ENCODE measurements at places on chromosomes 6 and 20.

DNA sequence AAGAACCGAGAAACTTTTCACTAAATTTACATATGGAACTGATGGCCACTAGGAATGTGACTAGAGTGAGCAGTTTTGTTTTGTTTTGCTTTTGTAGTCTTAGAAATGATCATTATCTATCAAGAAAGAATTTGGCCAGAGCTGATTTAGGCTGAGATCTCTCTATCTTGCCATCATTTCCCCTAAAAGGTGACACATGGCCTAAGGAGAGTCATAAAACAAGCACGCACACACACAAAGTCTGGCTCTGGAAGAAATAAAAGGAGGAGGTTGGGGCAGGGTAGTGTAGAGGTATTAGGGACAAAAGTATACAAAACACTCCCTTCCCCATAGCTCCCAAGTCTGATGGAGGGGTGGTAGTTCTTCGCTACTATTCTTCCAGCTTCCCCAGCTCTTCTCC is 56.4 kb downstream of the RIPOR2 start:
- no peak for DNase-seq

DNA sequence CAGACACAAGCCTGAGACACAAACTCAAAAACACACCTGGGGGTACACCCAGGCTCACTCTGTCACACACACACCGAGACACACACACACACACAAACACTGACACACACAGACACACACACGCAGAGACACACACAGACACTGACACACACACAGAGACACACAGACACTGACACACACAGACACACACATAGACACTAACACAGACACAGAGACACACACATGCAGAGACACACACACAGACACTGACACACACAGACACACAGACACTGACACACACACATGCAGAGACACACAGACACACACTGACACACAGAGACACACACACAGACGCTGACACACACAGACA is 14.4 kb upstream of the ABHD16B start:
- DNase-seq = no peak

DNA sequence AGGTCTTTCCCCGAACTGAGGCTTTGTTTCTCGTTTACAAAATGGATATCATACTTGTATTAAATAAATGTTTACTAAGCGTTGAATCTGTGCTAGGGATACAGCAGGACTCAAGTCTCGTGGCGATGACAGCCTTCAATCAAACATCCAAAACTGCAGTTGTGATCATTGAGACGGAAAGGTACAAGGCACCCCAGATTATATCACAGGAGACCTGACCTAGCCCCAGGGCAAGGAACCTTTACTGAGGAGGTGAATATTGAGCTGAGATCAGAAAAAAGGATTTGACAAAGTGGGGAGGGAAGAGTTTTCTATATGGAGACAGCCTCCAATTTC is 476 bp downstream of the AAR2 start:
- DNase-seq = no peak

- no peak for DNase-seq
Measured at GRCh38 chr20:2559279-2559626, 22.9 kb downstream of the TMC2 start.

GRCh38 chr20:59807909-59808728 is 125.3 kb downstream of the SYCP2 start:
- no peak for DNase-seq

DNA sequence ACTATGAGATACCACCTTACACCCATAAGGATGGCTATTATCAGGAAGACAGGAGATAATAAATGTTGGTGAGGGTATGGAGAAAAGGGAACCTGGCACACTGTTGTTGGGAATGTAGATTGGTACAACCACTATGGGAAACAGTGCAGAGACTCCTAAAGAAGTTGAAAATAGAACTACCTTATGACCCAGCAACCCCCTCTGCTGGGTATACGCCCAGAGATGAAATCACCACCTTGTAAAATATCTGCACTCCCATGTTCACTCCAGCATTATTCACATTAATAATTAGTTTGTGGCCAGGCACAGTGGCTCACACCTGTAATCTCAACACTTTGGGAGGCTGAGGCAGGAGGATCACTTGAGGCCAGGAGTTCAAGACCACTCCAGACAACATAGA is 26.8 kb downstream of the ZBTB9 start:
- no peak for DNase-seq

- peak; percentile 73 for DNase-seq
Measured at GRCh38 chr6:129671442-129672340, 38.3 kb downstream of the ARHGAP18 start.

GRCh38 chr20:52596256-52596655 is 375.9 kb upstream of the TSHZ2 start:
- no peak for DNase-seq

GRCh38 chr6:44255105-44255808 is 2.1 kb downstream of the SLC35B2 start:
- DNase-seq = peak; percentile 47

DNA sequence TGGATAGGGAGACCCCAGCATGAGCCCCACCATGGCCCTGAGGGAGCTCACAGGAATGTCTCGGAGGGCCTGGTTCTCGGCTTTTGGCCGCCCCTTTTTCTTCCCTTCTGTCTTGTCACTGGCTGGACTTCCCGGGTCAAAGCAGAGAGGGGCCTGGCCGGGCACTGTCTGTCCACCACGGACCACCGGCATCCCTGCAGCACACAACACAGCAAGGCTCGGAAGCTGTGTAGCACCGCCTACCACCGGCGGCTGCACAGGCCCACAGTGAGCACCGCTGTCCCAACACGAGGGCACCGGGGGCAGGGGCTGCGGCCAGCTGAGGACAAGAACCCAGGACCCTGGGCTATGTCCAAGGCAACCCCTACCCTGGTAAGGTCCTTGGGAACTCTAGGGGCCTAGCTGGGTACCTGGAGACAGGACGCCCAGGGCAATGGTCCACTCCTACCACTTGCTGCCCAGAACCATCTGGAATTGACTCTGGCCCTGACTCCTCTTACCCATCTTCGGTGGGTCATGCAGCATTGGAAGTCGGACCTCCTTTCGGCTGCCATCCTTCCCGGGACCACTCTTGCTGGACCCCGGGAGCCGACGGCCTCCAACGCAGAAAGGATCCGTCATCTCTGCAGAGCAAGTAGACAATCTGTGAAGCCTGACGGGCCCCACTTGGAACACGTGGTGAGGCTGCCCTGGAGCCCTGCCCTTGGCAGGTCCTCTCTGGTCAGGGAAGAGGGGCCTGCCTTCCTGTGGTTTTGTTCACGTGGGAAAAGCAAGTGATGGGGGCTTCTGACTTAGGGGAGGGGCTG is 2.2 kb downstream of the ZNF512B start:
- no peak for DNase-seq

GRCh38 chr20:62183426-62184142 is 756 bp downstream of the MTG2 start:
- no peak for DNase-seq

- no peak for DNase-seq
Measured at GRCh38 chr20:52231230-52231746, 39.7 kb upstream of the ZFP64 start.

GRCh38 chr6:130306377-130306776 is 59.4 kb upstream of the TMEM200A start:
- DNase-seq = no peak

DNA sequence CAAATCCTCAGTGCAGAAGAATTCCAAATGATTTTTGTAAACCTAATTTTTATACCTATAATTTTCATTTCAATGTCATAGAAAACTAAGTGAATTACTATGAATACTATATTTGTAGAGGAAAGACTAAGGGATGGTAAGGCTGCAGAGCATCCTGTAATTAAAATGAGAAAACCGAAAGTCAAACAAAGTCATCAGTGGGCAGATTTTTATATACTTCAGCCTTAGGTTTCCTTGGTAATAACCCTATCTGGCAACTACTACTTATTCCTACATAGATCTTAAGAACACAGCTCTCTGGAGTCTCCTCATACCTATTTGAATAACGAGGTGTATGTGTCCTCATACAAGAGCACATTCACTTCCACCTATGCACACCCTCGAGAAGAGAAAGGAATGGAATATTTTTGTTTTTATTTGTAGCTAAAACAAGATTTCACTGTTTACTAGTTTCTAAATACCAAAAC is 117.9 kb upstream of the SGK1 start:
- no peak for DNase-seq

GRCh38 chr6:45746046-45746445 is 269.6 kb downstream of the CLIC5 start:
- no peak for DNase-seq

GRCh38 chr6:79708095-79708791 is 77.1 kb downstream of the SH3BGRL2 start:
- DNase-seq = no peak

DNA sequence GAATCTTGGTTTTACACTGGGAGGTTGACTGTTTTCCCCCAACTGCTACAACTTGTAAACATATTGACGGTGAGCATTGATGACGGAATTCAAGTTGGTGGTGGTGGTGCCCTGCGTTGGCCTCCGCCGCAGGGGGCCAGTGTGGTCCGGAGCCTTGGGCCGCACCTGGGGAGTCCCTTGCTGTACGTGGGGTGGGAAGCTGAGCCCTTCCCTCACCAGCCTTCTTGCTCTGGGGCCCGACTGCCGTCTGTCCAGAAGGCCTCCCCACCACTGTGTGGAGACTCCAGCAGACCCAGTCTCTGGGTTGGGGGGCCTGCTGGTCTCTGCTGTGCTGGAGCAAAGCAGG is 11.4 kb downstream of the GATA5 start:
- DNase-seq = no peak

- peak; percentile 63 for DNase-seq
Measured at GRCh38 chr6:44593539-44593944, 206.0 kb downstream of the CDC5L start.

GRCh38 chr6:43873806-43874714 is 104.0 kb downstream of the VEGFA start:
- no peak for DNase-seq

- DNase-seq = no peak
Measured at GRCh38 chr20:48735112-48735511, 92.7 kb downstream of the PREX1 start.

DNA sequence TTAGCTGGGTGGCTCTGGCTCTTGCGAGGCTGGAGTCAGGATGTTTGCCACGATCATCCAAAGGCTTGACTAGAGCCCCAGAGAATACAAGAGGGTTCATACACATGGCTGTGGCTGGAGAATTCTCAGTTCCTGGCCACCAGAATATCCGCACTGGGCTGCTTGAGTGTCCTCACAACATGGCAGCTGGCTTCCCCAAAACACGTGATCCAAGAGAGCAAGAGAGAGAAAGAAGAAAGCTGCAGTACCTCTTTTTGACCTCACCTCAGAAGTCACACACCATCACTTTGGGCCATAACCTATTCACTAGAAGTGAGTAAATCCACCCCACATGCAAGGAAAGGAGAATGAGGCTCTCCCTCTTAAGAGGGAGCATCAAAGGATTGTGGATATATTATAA is 21.5 kb upstream of the BPIFB1 start:
- no peak for DNase-seq

All from activated naive CD4-positive, alpha-beta T cell treated with Interleukin-2 at 50 U/mL for 16 hours (primary cell).